Head of caudate nucleus (tissue), 42 donors: ENCODE measurements at places on chromosomes 16 and 17.

GRCh38 chr16:57306676-57307341, 22.3 kb upstream of the PLLP start:
- DNase-seq: no peak

- DNase-seq: no peak
Measured at GRCh38 chr17:10664571-10664970, 7.5 kb upstream of the MYH3 start.

GRCh38 chr16:89696670-89697128, 4.8 kb downstream of the SPATA2L start:
- no peak for DNase-seq

DNA sequence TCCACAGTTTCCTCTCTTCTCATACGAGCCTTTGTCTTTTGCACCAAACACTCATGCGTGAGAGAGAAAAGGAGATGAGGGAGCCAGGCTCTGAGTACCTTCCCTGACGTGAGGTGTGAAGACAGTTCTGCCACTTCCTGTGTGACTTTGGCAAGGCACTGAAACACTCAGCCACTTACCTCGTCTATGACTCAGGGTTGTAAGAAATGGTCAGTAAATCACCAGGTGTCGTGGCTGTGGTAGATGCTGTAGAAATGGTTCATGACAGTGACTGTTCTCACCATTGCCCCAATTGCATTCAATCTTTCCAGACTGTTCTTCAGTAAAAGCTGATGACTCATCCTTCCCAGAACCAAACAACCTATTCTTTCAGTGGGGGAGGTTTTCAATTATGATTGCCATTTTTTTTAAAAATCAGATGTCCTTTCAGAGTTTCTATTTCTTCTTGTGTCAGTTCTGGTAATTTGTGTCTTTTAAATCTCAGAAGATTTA, 49.2 kb upstream of the CBFA2T3 start:
- no peak for DNase-seq

- no peak for DNase-seq
Measured at GRCh38 chr17:48011405-48012150, 26.0 kb downstream of the COPZ2 start.

DNA sequence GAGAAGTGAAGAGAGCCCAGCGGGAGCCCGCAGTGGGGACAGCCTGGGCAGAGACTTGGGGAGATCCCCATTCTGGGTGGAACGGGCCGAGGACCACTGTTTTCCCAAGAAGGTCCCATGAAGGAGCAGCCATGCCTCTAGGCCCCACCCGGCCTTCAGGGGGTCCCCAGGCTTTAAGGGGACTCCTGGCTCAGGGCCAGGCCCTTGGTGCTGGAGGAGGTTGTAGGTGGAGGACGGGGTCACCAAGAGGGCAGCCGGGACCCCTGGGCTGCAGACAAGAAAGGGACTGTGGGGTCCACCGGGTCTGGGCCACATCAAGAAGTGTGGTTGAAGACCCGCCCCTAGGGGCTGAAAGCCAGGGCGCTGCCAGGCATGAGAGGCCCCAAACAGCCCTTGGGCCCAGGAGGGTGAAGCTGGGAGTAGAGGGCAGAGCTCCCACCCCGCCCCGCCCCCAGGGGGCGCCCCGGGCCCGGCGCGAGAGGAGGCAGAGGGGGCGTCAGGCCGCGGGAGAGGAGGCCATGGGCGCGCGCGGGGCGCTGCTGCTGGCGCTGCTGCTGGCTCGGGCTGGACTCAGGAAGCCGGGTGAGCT, at the start of gene PRSS21:
TSS of gene PRSS21 (plus strand) at position 487 of the 589 bp plus-strand sequence. CDS start at position 519, 32 bp downstream.
- peak; percentile 2 for DNase-seq

DNA sequence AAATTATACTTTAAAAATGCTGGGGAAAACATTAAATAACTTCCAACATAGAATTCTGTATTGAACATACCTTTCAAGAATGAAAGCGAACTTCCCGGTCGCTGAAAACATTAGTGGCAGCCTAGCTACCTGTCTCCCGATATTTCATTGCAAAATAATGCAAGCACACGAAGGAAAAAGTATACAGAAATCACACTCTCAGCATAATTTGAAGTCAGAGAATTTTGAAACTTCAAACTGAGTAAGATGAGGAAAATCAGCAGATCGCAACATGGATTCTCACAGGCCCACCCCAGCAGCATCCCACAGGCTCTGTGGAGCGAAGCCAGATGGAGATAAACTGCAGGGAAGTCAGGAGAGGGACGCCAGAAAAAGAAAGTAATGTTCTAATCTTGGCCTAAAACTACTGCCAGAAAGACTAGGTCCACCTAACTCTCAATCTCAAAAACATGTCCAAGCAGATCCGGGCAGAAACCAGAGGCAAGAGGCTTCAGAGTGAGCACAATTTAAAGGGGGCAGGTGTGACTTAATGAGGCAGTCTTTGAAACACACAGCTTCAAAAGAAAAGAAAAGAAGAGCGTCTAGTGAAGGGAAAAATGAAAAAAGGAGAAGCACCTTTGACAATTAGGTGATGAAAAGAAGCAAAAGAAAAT, 4.8 kb upstream of the GOSR1 start:
- no peak for DNase-seq

GRCh38 chr17:56177361-56177760, 24.1 kb downstream of the ANKFN1 start:
- DNase-seq: no peak

GRCh38 chr17:13104576-13104975, 86.7 kb upstream of the ELAC2 start:
- no peak for DNase-seq

DNA sequence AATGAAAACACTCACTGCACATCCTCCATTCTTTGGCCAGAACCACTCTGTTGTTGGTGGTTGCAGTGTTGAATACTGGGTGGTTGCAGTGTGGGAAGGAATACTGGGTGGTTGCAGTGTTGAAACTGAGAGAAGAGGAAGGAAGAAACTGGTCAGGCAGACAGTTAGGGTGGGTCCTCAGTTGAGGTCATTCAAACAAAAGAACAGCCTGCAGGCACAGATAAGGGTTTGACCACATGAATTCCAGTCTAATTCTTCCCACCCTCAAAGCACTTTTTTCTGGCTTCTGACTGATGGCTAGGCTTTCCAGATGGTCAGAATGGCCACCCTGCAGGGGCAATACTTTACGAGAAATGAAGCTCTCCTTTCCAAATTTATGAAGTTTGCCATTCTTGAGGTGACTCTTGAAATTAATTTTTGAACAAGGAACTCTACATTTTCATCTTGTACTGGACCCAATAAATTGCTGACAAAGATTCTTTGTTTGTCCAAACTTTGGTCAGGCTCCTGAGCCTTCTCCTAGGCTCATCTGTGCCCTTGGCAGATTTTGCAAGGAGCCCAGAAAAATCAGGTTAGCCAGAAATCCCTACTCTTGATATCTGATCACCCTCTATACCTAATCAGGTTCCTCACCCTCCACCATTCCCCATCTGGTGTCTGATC, 596.6 kb upstream of the CDH5 start:
- DNase-seq: no peak

- no peak for DNase-seq
Measured at GRCh38 chr17:1159431-1160180, 20.2 kb downstream of the ABR start.

GRCh38 chr17:14089179-14089578, 19.9 kb downstream of the COX10 start:
- DNase-seq: no peak

DNA sequence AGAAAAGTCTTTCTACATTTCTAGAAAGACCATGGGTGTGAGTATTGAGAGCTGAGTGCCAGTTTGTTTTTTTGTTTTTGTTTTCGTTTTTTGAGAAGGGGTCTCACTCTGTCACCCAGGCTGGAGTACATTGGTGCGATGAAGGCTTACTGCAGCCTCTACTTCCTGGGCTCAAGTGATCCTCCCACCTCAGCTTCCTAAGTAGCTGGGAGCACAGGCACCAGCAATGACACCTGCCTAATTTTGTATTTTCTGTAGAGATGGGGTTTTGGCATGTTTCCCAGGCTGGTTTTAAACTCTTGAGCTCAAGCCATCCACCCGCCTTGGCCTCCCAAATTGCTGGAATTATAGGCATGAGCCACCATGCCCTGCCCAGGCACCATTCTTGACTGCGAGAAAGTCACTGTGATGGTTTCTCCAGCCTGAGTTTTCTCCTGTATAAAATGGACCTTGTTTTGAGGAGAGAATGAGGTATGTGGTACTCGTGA, 673.8 kb downstream of the MAF start:
- no peak for DNase-seq

- no peak for DNase-seq
Measured at GRCh38 chr17:60156746-60157145, 7.0 kb downstream of the CA4 start.

- DNase-seq: no peak
Measured at GRCh38 chr16:81569361-81570034, 124.9 kb downstream of the CMIP start.

- DNase-seq: no peak
Measured at GRCh38 chr17:70956726-70957125, 787.4 kb downstream of the KCNJ2 start.

GRCh38 chr16:85316321-85316919, 204.1 kb upstream of the CIBAR2 start:
- peak; percentile 70 for DNase-seq

DNA sequence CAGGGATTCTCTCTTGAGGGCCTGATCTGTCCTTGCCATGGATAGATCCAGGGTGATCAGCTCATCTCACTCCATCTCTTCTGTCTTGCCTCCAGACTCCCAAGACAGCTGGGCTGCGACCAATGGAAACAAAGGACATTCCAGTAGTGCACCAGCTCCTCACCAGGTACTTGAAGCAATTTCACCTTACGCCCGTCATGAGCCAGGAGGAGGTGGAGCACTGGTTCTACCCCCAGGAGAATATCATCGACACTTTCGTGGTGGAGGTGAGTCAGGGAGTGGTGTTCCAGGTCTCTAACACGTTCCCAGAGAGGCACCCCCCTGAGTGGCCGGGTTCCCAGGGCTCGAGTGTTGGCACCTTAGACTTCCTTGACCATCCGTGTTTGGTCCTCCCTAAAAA, 29.5 kb downstream of the PLCD3 start:
- no peak for DNase-seq

DNA sequence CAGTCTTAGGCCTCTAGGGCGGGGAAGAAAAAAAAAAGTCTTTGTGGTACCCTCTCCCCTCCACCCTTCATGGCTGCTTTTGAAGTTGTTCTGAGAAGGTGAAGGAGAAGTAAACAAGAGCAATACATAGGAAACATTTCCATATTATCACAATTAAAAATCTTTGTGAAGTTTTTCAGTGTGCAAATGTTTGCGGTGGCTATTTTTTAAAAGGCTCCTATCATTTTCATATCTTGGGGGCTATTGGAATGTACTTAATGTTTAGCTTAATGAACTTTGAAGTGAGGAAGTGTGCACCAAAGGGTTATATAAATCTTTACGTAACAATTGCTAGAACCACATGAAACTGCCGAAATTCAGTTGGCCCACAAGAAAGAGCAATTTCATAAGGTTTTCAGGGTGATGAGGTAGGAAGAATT, 7.6 kb downstream of the NOL11 start:
- DNase-seq: no peak

GRCh38 chr17:67180275-67180674, 64.7 kb downstream of the HELZ start:
- DNase-seq: no peak

- DNase-seq: no peak
Measured at GRCh38 chr17:82973456-82974135, 105.8 kb upstream of the METRNL start.

DNA sequence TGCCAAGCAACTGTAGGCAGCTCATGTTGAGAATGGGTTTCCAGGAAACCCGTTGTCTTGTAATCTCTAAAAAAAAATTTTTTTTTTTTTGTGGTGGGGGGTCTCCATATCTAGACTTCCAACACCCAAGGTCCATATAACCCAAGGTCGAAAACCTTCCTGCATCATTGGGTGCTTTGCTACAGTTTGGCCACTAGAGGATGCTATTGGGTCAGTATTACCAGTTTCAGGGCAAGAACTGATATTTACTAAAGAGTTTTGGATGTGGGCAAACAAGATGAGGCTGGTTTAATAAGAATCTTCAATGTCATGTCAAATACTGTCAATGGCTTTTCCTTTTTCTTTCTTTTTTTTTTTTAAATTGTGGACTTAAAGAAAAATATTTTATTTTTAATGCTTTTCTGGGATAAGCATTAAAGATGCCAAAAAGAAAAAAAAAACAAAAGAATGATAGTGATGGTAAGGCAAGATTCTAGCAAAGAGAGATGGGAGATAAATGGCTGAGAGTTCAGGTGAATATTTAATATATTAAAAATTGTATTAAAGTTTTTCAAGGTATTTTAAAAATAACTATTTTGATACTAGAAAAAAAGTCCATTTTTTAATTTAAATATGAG, 62.2 kb downstream of the DHRS7C start:
- no peak for DNase-seq

GRCh38 chr17:38636054-38636453, 30.3 kb upstream of the SRCIN1 start:
- DNase-seq: no peak

DNA sequence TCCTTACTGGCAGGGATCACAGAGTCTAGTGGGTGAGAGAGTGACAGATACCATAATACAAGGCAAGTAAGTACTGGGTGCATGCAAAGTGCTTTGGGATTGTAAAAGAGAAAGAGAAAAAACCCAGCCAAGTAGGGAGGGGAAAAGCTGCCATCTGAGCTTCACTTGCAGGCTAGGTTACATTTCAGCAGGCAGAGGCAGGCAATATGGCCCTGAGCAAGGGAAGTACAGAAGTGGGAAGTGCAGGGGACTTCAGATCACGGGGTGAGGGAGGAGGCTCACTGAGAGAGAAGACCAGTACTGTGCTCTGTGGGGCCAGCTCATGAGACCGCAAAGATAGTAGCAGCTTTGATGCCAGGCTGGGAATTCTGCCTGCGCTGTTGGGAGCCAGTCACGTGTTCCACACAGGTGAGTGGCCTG, 230.6 kb downstream of the MSI2 start:
- DNase-seq: peak; percentile 44
